ENCODE measurements at places on chromosomes 12 and 14. TPM values are rescaled to one million over a fixed set of nuclear protein-coding genes. Genes with fewer than 3 reads are reported as not detected.
A peak's percentile ranks its signal among the peaks of the same experiment; 100 is the strongest.

PSMB5 gene
- 62.7 TPM for total RNA-seq

PPP2R3C gene
- 63.6 TPM for total RNA-seq

CYP46A1 gene
- not detected for total RNA-seq

IAPP gene
- not detected for total RNA-seq

MORN3 gene
- not detected for total RNA-seq

KRT7 gene
- total RNA-seq, result 153 TPM

DNA sequence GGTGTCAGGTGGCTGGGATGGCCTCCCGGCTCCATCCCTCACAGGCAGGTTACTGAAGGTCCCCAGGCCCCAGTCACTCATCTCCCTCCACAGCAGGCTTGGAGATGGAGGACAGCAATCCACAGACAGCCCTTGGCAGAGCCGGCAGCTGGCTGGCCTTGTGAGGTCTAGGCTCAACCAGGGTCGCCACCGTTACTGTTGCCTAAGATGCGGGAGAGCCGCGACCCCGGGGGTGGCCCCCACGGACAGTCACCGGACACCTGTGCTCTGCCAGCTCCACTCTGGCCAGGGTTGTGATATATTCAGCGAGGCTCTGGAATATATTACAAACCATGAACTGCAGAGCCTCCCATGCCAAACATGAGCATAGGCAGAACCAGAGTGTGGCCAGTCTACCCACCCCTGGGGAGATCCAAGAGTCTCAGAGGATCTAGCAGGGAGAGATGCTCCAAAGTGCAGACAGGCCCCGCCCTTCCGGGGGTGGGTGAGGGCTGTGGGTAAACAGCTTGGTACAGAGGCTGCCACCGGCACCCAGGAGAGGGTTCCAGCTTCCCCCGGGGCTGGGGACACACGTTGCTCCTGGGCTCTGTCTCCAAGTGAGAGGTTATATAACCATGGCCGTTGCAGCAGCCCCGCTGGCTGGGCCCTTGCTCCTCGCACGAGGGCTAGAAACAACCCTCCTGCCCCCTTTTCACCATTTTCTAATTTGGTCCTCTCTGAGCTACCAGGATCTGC is 55.9 kb upstream of the DIO3 start:
- no peak for DNase-seq

DNA sequence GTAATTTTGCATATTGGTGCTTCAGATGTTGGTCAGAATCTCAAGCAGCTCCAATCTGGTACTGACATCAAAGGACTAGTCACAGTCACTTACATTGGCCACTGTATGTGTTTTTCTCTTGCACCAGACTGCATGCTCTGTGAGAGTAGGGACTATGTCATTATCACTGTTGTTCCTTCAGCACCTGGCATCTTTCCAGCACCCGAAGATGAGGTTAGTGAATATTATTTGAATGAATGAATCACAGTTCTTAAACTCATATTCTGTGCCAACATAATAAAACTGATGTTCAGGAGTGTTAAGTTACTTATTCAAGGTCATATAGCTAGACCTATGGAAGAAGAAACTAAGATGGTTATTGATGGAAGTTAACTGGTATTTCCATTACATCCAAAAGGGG is 204.5 kb upstream of the TBX3 start:
- no peak for DNase-seq

- no peak for DNase-seq
Measured at GRCh38 chr12:111389635-111390034, 16.1 kb upstream of the SH2B3 start.

- no peak for DNase-seq
Measured at GRCh38 chr12:27580561-27581330, 56.7 kb downstream of the PPFIBP1 start.

DNA sequence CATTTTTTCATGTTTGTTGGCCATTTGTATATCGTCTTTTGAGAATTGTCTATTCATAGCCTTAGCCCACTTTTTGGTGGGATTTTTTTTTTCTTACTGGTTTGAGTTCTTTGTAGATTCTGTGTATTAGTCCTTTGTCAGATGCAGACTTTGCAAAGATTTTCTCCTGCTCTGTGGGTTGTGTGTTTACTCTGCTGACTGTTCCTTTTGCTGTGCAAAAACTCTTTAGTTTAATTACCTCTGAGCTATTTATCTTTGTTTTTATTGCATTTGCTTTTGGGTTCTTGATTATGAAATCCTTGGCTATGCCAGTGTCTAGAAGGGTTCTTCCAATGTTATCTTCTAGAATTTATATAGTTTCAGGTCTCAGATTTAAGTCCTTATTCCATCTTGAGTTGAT is 220.0 kb downstream of the FUT8 start:
- DNase-seq, result no peak

GRCh38 chr14:90572441-90573150 is 175.8 kb downstream of the CALM1 start:
- no peak for DNase-seq

DNA sequence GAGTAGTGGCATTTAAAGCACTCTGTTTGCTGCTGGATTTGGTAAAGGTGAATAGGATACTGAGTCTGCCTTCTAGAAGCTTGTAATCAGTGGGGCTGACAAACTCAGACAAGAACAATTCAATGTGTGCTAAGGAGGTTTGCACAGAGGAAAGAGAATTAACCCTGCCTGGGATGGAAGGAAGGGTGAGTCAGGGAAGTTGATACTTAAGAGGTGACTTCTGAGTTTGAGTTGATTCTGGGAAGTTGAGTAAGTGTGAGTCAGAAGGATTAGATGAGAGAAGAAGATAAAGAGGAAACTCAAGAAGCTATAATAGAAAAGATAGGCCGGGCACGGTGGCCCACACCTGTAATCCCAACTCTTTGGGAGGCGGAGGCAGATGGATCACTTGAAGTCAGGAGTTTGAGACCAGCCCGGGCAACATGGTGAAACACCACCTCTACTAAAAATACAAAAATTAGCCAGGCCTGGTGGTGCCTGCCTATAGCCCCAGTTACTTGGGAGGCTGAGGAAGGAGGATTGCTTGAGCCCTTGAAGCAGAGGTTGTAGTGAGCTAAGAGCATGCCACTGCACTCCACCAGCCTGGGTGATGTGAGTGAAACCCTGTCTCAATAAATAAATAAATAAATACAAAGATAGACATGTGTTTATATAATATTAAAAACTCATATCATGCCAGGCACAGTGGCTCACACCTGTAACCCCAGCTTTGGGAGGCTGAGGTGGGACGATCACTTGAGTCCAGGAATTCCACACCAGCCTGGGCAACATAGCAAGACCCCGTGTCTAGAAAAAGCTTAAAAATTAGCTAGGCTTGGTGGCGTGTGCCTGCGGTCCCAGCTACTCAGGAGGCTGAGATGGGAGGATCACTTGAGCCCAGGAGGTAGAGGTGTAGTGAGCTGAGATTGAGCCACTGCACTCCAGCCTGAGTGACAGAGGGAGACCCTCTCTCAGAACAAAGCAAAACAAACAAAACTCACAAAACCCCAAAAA is 126.8 kb upstream of the CPM start:
- no peak for DNase-seq

DNA sequence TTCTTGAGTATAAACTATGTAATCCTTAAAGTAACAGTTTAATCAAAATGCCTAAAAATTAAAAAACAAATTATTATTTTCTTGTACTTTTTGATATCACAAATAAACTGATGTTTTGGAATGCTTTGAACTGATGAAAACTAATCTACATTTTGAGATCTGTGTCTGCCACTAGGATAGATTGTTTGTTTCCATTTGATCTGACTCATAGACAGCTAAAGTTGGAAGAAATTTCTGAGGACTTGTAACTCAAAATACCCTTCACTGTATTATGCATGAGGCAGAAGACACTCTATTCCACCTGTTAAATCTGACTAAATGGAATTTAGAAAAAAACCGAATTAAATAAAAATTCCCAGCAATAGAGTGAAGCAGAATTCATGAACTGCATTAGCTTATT is 1400.0 kb upstream of the FLRT2 start:
- DNase-seq, result no peak

GRCh38 chr14:103735815-103736545 is 20.4 kb downstream of the ZFYVE21 start:
- DNase-seq, result peak; percentile 59

GRCh38 chr12:14058717-14059116 is 77.3 kb upstream of the GRIN2B start:
- DNase-seq, result no peak

DNA sequence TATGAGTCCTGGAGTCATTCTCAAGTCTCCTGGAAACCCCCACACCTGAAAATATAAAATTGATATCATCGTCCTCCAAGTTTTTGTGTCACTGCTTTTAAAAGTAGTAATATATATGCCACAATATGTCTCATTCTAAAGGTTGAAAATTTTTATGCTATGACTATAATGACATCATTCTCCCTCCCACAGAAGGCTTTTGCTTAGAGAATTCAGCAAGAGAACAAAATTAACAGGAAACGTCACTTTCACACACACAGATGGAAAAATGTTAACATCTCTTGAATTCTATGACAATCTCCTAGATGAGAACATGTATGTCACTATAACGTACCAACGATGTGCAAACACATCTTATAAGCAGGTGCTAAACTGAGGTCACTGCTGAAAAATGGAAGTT is 498.3 kb downstream of the FOXG1 start:
- no peak for DNase-seq

- DNase-seq, result no peak
Measured at GRCh38 chr12:88432531-88433490, 147.5 kb downstream of the KITLG start.

DNA sequence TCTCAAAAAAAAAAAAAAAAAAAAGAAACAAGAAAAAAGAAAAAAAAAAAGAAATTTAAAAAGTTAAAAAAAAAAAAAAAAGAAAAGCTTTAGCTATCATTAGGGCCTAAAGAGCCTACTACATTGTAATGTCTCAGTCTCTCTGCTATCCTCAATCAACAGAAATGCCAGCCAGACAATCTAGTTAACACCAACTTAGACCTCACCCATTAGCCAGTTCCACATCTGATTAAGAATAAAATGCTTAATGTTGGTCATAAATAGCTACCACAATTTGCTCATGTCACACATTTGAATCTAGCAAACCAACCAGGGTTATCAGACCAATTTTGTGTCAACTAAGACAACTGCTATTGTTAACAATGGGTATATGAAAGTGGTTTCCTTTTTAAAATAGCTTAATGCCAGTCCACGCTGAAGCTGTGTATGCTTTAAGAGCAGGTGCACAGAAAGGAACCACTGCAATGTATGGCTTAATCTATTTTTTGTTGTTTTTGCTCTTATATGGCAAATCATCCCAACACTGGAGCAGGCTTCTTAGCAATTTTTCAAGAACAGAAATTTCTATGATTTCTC is 45.5 kb upstream of the SELPLG start:
- no peak for DNase-seq

DNA sequence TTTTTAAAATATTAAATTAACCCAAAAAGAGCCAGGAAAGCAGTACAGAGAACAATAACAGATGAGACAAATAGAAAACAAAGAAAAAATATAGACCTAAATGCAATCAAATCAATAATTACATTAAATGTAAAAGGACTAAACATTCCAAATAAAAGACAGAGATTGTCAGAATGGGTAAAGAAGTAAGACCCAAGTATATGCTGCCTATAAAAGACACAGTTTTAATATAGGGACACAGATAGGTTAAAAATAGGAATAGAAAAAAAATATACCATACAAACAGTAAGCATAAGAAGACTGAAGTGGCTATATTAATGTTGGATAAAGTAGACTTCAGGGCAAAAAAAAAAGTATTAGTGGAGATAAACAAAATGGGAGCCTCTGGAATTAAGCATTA is 163.1 kb upstream of the BCL2L14 start:
- DNase-seq, result no peak

DNA sequence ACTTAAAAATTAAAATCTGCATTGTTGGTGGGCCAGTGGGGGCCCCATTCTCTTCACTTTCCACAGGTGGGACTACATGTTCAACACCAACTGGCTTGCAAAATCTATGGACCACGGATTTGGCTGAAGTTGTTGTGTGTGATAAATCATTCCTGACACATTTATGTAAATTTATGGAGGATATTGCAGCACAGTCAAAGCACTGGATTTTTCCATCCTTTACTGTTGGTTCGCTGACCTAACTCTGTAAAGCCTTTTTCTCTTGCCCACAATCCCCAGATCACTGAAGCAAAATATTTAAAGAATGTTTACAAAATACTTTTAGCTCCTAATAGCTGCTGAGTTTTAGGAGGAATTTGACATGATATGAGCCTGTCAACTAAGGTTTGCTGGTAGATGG is 219.7 kb upstream of the PRICKLE1 start:
- no peak for DNase-seq

DNA sequence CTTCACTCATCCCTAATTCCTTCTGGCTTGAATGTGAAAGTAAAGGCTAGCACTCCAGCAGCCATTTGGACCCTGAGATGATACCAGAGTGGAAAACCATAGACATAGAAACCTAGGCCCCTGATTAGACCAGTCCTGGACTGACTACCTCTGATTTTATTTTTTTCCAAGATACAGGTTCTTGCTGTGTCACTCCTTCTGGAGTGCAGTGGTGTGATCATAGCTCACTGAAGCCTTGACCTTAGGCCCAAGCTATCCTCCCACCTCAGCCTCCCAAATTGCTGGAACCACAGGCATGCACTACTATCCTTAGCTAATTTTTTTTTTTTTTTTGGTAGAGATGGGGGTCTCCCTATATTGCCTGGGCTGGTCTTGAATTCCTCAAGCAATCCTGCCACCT is 74.4 kb upstream of the STAC3 start:
- no peak for DNase-seq

DNA sequence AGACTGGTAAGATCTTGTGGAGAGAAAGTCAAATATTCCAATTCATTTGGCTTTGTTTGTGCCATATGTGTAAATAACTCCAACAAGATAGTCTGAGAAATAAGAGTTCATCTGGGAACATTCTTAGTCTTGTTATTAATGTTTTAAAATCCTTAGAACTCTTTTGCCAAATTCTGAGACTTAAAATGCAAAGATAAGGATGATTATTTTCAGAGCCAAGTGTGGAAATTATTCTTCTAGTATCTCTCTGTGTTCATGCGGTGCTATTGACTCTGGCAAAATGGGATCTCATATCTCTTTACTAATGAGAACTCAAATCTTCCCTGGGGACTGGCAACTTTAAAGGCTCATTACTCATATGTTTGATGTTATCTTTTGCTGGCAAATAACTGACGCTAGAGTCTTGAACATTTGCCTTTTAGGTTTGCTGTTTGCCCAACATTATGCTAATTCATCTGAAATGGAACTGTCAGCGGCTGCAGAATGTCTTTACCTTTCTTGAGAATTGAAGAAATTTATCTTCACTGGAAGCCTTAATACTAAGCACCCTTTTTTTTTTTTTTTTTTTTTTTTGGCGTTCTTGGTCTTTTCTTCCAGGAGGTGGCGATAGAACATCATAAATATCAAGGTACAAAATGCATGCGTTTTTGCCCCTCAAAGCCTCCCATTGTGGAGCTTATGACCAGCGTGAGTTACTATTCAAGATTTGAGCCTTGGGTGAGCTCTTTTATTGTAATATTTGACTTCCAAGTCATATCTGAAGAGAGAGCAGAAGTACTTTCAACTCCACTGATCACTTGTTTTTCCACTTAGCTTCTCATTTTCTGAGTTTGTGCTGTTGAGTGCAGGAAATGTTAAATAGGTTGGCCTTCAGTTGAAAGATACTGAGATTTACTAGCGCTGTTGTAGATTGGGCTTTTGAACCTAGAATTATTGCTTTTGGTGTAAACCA is 86.5 kb downstream of the CAND1 start:
- DNase-seq, result no peak

- DNase-seq, result no peak
Measured at GRCh38 chr12:92012691-92013090, 133.0 kb downstream of the BTG1 start.
